ENCODE measurements at places on chromosomes 13 and 19. TPM values are rescaled to one million over a fixed set of nuclear protein-coding genes. Genes with fewer than 3 reads are reported as not detected.

GRCh38 chr13:27280009-27280656 lies 9.5 kb downstream of the RASL11A start:
- DNase-seq: no peak

MAB21L1 gene
- total RNA-seq: 3.7 TPM

RFXANK gene
- 38.0 TPM for total RNA-seq

GRCh38 chr13:30859326-30859725 lies 46.7 kb upstream of the MEDAG start:
- DNase-seq: no peak

DNA sequence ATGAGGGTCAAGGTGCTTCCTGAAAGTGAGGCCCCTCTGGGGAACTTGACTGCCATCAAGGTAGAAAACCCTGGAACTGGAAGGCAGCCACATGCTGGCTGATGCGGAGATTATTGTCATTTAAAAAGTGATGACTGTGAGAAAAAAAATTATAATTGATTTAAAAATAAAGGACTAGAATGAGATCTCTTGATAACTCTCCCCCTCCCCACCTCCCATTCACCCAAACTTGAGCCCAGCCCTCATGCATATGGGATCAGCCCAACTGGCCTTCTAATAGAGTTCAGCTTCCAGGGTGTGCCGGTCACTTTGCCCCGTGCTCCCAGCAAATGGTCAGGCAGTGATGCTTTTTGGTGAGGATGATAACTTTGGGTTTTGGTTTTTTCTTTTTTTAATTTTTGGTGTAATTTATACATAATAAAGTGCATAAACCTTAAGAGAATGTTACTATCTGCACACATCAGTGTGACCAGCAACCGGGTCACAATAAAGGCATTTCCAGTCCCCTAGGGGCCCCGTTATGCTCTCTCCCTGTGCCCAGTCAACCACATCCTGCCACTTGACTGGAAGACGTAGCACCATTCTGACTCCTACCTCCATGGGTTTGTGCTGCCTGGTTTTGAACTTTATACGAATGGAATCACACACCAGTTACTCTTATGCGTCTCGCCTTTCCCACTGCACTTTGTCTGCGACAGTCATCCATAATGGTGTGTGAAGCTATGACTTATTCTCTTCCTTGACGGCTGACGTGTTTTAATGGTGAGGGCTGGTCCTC lies 187.9 kb downstream of the USP12 start:
- peak; percentile 41 for DNase-seq

PEG3 gene
- 0.49 TPM for total RNA-seq

- DNase-seq: no peak
These were observed 141.6 kb downstream of the SHISA2 start for GRCh38 chr13:25910243-25910642.

- no peak for DNase-seq
These were observed 50.5 kb upstream of the IRS2 start for GRCh38 chr13:109836629-109837607.

DPF1 gene
- total RNA-seq: 2.7 TPM

Measured in fibroblast of the aortic adventitia (primary cell).